ENCODE measurements at places on chromosomes 1 and 21.
A peak's percentile ranks its signal among the peaks of the same experiment; 100 is the strongest.

- no peak for DNase-seq
Observed at GRCh38 chr1:175220853-175221556, 28.4 kb upstream of the KIAA0040 start.

DNA sequence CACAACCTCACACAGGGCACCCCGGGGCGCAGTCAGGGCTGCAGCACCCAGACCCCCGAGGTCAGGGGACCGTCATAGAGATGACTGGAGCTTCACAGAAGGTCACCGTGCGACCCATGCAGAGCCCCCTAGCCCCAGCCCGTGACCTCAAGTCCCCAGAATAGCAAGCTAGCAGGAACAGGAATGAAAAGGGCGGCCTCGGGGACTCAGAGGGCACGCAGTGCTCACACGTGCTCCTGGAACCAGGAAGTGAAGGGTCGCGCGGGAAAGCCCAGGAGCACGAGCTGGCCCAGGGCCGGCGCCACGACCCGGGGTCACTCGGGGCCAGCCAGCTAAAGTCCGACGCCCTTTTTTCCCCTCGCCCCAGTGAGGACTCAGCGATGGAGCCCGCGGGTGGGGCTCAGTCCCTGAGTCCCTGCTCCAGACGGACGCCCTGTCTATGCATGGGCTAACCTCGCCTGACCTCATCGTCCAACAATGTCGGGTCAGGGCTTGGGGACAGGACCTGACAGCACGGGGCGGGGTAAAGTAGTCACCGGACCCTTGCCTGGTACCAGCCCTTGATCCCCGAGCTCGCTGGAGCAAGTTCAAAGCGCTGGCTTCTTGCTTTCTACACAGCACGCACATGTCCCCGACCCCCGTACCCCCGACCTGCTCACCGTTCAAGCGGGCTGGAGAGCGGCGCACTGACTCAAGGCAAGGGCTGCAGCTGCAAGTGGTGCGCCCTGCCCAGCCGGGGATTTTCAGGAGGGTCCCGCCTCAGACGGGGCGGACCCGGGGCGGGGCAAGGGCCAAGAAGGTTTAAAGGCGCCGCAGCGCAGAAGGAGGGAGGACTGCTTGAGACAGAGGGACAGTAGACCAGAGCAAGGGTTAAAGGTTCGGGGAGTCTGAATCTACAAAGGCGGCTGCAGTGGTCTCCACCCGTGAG lies at the start of gene TAGLN2:
TAGLN2 (minus strand) TSS at position 717 of the 928 bp plus-strand sequence. CDS start 4,998 bp downstream, outside the sequence.
- DNase-seq, result peak; percentile 83

DNA sequence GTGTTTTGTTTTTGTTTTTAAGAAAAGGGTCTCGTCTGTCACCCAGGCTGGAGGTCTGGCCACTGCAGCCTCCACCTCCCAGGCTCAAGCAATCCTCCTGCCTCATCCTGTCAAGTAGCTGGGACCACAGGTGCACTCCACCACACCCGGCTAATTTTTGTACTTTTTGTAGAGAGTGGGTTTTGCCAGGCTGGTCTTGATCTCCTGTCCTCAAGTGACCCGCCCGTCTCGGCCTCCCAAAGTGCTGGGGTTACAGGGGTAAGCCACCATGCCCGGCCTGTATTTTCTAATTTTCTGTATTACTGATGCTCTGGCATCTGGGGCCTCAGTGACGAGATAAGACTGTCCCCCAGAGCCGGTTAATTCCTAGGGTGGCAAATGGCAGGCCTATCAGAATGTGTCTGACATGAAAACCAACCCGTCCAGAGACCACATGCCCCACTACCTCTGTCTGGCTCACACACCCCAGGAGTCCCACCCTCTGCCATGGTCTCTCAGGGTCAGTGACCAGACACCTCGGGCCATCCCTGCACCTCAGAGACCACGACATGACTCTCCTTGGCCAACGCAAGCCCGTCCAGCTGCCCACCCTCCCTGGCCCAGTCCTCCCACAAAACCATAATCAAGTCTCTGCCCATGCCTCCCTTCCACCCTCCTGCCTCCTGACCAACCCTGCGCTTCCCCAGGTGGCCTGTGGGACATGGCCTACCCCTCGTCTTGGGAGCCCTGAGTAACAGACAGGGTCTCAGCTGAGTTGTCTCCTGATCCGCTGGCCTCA lies 12.5 kb downstream of the NPHP4 start:
- no peak for DNase-seq

GRCh38 chr21:41726970-41727783 lies 39.7 kb downstream of the RIPK4 start:
- peak; percentile 67 for DNase-seq

DNA sequence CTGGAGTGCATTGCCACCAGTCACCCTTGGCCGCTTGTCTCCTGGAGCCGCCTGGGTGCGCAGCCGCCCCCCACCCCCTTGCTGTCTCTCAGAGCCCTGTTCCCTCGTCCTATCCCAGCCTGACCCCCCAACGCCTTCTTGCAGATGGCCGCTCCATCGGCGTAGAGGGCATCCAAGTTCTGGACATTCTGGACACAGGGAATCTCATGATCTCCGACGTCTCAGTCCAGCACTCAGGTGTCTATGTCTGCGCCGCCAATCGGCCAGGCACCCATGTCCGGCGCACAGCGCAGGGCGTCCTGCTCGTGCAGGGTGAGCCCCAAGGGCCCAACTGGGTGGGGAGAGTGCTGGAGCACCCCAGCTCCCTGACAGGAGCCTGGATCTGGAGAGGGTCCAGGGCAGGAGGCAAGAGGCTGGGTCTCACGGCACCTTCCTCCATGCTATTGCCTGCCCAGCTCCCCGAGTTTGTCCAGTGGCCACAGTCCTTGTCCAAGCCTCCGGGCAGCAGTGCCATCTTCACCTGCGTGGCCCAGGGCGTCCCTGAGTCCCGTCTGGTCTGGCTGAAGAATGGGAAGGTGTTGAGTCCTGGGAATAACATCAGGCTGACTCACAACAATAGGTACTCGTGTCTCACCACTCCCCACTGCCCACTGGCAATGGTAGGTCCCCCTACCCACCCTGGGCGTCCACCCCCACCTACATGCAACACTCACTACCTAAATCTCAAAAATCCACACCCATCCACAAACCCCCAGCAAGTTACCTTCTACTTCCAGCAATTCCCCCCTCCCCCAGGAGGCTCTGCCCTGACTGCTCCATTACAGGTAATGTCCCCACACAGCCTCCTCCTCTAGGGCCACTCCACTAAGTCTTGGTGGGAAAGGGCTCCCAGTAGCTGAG lies 24.6 kb downstream of the SLC27A3 start:
- no peak for DNase-seq

DNA sequence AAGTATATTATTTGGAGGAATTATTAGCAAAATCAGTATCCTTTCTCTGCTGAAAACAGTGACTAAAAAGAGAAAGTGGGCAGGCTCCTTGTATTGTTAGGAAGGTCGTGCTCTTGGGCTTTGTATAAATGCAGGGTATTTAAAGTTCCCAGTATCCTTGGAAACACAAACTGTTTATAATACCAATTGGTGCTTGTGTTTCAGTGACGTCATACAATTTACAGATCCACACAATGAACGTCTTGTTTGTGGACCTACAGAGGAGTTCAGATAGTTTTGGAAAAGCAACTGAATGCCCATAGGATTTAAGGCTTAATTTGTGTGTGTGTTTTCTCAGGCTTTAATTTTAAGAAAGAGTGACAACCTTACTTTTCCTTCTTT lies 168.2 kb downstream of the RASAL2 start:
- DNase-seq, result peak; percentile 62

DNA sequence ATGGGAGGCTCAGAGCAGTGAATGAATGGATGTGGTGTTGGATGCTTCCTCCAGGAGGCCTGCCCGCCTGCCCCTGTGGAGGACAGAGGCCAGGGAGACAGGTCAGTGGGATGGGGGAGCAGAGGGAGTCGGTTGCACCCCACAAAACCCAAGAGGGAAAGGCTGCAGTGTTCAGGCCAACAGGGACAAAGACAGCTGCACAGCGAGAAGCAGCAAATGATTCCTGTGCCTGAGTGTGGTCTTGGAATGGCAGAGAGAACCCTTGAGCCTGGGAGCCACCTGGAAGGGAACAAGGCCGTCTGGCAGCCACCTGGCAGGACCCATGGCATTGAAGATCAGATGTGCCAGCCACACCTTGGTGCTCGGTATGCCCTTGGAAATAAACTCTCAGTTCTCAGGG lies 8.1 kb downstream of the TFF3 start:
- DNase-seq, result no peak

GRCh38 chr1:95033843-95034242 lies 38.9 kb downstream of the ALG14 start:
- DNase-seq, result no peak

GRCh38 chr1:238898856-238899255 lies 487.5 kb upstream of the CHRM3 start:
- no peak for DNase-seq

GRCh38 chr1:1996207-1996651 lies 7.4 kb downstream of the CFAP74 start:
- DNase-seq, result no peak

DNA sequence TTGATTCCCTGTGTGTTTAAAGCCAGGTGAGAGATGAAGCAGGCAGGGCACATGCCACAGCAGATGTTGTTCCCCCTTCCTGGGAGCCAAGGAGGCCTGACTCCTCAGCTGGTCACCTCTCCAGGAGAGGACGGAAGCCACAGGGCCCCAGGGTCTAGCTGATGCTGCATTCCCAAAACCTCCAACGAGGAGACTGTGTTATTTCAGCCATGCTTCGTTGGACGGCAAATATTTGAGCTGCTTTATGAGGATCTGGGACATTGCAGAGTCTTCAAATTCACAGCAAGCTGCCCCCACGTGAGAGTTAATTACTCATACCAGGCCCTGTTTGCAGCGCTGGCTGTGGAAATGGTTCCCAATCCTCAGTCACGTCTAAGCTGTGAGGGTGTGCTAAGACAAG lies 85.3 kb downstream of the CDC7 start:
- DNase-seq, result no peak

DNA sequence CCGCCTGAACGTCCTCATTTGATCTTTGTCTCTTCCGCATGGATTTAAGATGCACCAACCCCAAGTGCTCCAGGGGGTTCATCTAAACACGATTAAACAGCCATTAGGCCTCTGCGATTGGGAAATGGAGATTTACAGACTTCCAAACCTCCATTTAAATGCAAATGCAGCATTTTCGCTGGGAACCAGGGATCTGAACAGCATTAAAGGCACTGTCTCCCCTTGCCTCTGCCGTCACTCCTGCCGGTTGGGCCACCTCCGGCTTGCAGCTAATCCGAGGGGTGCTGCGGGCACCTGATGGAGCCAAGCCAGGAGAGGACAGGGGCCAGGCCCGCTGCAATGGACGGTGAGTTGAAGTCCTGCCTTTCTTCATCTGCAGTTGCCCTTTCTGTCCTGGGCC lies 70.3 kb upstream of the KLHDC7A start:
- no peak for DNase-seq

DNA sequence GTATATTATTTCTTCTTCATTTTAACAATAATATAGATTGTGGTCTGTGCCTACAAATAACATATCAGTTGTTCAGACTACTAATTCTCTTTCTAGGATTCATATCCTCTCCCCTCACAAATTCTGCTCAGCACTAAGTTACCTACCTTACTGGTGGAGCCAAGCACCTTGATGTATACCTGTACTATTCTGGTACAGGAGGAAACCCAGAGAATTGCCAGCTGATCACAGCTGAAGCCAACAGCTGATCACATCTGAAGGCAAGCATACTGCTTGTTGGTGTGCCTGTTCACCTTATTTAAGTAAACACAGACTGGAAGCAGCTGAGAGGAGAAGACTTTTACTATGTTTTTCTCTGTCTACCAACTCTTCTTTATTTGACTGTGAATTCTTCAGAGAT lies 101.8 kb downstream of the PBX1 start:
- DNase-seq, result no peak

GRCh38 chr1:51686450-51686849 lies 69.6 kb downstream of the OSBPL9 start:
- DNase-seq, result no peak

DNA sequence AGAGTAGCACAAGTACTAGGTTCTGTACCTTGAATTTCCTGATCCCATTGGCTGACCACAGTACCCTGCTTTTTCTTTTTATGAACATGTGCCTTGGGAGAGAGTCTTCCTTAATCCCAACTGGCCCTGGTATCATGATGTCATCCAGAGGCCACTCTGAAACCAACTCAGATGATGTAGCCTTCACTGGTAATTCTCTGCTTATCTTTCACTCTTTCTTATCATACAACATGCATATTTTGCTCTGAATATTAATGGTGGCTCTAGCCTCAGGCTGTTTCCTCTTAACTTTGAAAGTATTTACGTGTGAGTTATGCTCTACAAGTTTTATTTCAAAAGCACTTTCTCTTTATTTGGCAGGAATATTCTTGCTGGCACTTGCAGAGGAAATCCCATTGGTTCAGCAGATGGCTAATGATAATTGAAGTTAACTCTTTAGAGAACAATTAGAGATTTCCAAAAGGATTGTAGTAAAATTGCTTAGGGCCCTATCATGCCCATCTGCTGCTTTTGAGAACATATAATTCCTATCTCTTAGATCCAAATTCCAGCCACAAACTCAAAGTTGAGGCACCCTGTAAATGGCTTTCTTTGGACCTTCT lies 86.1 kb downstream of the PTGER3 start:
- no peak for DNase-seq

DNA sequence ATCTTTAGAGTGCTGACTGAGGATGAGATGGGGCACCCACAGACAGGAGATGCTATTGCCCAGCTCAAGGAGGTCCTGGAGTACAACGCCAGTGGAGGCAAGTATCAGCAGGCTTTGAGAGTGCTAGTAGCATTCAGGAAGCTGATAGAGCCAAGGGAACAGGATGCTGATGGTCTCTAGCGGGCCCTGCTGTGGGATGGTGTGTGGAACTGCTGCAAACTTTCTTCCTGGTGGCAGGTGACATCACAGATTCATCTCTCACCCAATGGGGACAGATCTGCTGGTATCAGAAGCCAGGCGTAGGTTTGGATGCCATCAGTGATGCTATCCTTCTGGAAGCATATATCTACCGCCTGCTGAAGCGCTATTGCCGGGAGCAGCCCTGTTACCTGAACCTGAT lies 609.8 kb upstream of the NCAM2 start:
- DNase-seq, result no peak

DNA sequence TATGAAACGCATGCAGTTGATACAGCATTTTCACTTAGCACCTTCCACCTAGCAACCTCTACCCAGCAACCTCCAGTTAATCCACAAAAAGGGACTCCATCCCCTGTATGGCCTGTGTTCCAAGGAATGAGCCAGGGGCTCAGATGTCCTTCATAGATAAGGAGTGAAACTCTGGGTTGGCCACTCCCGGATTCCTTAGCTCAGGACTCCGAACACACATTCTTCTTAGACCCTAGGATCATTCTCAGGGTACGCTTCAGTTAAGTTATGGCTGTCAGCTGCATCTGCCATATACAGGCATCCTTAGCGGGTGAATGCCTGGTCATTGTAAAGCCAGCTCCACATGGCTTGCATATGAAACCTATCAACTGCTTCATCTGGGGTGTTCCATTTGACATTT lies 15.9 kb upstream of the IFI6 start:
- no peak for DNase-seq

All from stromal cell of bone marrow (primary cell).